Osteoblast (primary cell): ENCODE measurements at places on chromosomes 12 and 14. TPM values are rescaled to one million over a fixed set of nuclear protein-coding genes. Genes with fewer than 3 reads are reported as not detected.

DNA sequence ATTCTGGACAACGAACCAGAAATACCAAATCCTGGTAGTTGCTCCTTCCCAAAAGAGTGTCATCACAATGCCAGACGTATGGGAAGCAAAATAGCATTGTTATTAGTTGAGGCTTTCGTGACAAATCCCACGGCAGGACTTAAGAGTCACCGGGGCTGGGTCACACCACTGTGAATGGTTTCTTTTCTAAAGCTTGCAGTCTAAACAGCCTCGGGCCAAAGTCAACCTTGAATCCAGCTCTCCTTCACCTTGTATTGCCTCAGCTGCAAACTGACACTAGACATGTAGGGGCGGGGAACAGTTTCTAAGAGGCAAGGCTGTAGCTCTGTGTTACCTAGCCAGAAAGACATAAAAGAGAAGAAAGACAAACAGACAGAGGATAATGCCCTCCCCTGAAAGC lies 734.8 kb downstream of the MED13L start:
- DNase-seq = no peak

The LIN7A gene
- 6.5 and 11.5 TPM in 2 replicates for total RNA-seq

DNA sequence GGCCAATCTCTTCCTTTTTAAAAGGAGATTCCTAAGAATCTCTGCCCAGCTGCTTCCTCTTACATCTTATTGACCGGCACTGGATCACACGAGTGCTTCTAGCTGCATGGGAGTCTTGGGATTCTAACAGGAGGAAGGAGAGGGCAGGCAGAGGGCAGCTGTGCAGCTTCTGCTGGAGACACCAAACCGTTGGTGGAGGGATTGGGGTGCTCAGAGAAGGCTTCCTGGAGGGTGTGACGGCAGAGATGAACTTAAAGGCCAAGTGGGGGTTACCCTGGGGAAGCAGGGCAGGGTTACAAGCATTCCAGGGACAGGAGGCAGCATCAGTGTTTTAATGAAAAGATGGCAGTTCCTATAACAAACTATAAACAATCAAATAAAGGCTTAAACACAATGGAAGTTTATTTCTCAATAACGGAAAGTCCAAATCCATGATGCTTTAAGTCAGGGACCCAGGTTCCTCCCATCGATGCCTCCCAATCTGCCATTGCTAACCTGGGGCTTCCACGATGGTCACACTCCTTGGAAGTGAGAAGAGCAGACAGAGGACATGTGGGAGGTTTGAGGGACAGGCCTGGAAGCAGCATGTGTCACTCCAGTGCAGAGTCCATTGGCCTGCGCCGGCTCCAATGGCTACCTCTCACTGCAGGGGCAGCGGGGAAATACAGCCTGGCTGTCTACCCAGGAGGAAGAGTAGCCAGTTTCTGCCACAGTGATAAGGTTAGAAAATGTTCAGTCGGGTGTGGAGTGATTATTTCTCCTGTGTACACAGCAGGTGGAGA lies 53.1 kb upstream of the DDX11 start:
- no peak for DNase-seq

The IFI27L1 gene
- 9.8 and 11.5 TPM in 2 replicates for total RNA-seq

The GXYLT1 gene
- total RNA-seq = 7.6 and 11.8 TPM in 2 replicates

DNA sequence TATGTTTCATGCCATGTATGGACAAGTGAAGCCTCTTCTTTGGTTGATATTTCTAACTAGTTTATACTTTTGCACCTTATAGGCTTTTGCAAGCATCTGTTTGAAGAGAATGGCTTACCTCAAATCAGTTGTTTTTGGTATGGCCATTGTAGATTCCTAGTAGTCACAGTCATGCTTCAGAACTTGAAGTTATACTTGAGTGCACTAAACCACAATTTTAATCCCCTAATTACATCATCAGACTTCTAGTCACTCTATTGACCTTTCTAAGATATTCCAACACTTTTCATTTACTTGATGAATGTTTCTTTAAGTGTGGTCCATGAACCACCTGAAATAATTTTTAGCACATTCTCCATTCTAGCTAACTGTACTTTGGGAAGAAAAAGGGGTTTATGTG lies 18.6 kb upstream of the KLRB1 start:
- DNase-seq = no peak

DNA sequence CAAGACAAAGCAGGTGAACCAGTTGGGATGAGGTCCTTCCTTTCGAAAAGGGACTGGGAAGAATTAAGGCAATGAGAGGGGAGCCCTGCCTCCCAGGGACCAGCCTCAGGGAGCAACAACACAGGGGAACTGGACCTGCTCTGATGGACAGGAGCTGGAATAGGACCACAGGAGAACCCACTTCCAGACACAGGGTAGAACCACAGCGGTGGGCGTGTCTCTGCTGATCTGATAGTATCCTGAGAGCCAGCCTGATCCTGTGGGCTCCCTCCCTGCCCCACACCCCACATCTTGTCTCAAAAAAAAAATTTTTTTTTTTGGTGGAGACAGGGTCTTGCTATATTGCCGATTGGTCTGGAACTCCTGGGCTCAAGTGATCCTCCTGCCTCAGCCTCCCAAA lies 13.6 kb upstream of the PLEK2 start:
- no peak for DNase-seq

The BRF1 gene
- total RNA-seq = 33.6 and 34.4 TPM in 2 replicates

DNA sequence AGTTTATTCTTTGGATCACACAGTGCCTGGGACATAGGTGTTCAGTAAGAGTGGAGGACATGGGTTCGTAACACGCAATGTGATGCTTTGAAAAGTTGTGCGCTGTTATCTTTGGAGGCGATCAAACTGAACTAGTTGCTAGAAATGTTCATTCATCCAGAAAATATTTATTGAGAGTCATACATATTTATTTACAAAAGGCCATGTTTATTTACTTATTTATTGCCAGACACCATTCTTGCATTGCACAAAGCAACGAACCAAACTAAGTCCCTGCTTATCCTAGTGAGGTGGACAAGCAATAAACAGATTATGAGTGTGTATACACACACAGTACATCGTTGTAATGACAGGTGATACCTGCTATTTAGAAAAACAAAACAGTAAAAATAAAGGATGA lies 12.6 kb downstream of the BHLHE41 start:
- DNase-seq = no peak

The ATP5MC2 gene
- total RNA-seq = 93.1 and 95.9 TPM in 2 replicates

The SIX6 gene
- under 0.01 TPM in 1 of 2 replicates, not detected in the other for total RNA-seq

- no peak for DNase-seq
Observed at GRCh38 chr12:120051535-120051934, 62.5 kb downstream of the BICDL1 start.

The LARP4 gene
- 36.5 and 37.6 TPM in 2 replicates for total RNA-seq

DNA sequence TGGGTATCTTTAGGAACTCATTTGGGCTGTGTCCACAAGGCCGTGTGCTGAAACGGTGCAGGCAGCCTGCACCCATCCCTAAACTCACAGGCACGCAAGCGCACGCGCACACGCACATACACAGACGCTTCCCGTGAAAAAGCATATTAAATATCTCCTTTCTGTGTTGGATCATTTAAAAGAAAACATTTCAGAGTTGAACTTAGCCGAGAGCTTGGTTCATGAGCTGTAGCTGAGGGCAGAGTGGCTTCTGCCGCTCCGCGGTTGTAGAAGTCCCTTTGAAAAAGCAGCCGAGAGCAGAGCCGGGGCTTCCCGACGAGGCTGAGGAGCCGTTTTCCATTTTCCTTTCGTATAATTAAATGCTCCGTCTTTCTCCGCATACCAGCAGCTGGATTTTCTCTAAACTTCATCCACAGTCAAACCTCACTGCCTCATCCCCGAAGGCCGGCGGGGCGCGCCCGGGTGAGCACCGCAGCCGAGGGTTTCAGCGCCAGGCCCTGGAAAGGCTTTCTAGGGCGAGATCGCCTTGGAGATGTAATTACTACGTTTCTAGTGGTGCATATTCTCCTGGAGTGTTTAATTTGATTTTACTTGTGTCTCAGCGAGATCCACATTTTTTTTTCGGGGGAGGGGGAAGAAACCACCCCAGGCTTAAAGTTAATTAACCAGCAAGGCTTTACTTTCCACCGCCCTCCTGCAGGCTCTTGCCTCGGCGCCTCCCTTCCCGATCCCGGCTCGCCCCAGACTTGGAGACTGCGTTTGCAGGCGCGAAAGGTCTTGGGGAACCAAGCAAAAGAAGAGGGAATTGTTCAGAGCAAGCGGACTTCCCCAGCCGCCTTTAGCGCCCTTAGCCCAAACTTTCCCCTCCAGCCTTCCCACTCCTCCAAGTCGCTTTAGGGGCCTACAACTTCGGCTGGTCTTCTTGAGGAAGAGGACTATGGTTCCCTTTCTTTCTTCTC lies 3.0 kb upstream of the HOXC13 start:
- no peak for DNase-seq

- no peak for DNase-seq
Observed at GRCh38 chr12:19222558-19222957, 93.0 kb downstream of the PLEKHA5 start.

DNA sequence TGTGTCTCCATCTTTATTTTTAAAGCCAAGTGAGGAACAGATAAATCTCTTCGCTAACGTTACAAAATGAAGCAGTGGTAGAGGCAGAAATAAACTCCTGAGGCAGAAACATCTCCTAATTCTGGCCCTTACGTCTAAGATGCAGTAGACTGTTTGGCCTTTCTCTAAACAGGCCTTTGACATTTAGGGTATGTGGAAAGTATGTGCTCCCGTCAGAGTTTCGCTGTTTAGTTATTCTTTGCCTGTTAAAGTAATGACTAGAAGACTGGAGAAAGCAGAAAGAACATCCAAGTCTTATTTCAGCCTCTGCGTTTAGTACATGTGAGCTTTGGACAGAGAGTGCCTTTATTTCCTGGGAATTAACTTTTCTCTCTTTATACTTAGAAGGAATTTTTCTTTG lies 216.6 kb downstream of the RAD51B start:
- no peak for DNase-seq

- DNase-seq = no peak
Observed at GRCh38 chr14:63928744-63929174, 76.0 kb downstream of the SYNE2 start.

The PRH2 gene
- total RNA-seq = 0.36 TPM in 1 of 2 replicates, not detected in the other

DNA sequence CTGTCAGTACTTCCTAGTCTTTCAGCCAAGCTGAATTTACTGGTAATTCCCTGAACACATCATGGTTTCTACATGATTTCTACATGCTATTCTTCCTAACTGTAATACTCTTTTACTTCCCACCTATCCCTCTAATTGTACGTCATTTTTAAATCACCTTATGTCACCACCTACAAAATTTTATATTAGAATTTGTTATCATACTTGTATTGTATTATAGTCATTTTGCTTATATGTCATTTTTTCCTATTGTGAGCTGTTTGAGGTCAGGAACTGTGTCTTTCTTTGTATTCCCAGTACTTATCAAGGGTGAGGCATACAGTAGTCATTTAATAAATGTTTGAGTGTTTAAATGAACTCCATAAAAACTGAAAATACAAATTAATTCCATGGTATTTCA lies 86.6 kb downstream of the USP15 start:
- DNase-seq = no peak

The ASCL1 gene
- total RNA-seq = not detected in 2 replicates

DNA sequence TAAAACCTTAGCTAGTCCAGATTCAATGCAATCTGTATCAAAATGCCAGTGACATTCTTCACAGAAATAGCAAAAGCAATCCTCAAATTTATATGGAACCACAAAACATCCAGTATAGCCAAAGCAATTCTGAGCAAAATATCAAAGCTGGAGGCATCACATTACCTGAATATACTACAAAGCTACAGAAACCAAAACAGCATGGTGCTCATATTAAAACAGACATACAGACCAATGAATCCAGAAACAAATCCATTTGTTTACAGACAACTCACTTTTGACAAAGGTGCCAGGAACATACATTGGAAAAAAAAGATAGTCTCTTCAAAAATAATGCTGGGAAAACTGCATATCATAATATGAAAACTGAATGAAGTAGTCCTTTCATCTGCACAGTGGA lies 4.8 kb downstream of the KLRC4 start:
- DNase-seq = no peak

The CCDC38 gene
- under 0.01 TPM in 2 replicates for total RNA-seq

DNA sequence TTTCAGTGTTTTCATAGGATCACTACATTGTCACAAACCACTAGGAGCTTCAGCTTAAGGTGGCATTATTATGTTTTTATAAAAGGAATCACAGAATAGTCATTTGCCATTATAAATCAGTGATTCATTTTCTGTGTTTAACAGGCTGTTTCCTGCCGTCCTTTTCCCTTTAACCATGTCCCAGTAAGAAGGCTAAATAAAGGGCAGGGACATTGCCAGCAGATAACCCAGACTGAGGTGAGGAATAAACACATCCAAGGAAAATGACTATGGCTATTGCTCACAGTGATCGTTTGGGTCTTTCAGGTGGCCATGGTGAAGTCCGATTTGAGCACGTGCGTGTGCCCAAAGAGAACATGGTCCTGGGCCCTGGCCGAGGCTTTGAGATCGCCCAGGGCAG lies 17.9 kb upstream of the ALDH2 start:
- DNase-seq = peak; percentile 58

The ACACB gene
- 13.8 and 16.2 TPM in 2 replicates for total RNA-seq

GRCh38 chr14:39454906-39455539 lies 22.8 kb upstream of the FBXO33 start:
- no peak for DNase-seq

DNA sequence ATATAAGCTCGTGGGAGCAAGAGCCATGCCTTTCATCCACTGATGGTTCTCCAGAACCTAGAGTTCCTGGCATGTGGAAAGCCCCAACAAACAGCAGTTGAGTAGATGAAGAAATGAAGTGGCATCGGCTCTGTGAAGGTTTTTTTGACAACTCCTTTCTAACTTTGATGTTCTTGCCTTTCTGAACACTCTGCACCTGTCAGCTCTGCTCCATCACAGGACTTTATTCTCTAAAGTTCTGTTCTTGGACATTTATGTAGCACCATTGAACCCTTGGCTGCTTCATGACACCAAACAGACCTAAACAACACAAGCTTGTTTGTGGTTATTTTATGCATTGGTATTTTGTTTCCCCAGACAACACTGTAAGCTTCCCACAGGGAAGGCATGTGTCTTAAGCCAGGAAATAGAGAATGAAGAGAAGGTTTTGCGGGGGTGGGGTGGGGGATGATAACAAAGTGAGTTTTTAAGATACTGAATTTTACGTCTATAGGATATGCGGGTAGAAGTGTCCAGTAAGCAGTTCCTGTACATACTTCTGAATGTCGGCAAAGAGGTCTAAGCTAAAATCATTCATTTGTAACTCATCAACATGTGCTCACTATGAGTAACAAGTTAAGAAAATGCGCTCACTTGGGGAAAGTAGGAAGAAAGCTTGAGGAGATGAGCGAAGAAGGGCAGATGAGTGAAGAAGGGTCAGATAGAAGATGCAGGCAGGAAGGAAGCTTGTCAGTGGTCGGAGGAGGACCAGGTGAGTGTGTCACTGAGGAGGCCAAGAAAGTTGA lies 146.0 kb upstream of the PLEKHG7 start:
- DNase-seq = no peak

DNA sequence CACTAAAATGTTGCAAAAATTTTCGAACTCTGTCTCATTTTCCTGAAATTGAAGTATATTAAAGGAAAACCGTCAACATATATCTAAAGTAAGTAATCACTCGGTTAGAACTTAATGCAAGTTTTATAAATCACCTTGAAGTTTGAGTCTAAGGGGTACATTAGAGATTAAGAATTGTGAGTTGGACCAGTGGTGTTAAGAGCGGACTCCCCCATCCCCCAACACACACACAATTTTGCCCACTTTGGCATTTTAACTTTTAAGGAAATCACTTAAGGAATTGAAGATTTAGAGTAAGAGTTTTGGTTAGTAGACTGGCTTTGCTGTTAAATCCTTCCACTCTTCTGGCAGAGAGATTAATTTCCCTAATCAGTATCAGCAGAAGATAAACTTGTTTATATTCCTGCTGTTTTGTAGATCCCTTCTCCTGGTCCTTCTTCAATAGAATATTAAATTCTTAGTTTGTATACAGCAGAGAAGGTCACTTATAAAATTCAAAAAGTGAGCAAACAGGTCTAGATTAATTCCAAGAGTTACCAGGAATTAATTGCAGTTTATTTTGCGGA lies 1.5 kb downstream of the HIF1A start:
- DNase-seq = no peak

The UNG gene
- 38.0 and 41.8 TPM in 2 replicates for total RNA-seq
